ENCODE measurements at places on chromosomes 2 and 18.

GRCh38 chr2:150424406-150424805 lies 63.1 kb downstream of the RND3 start:
- DNase-seq: no peak

DNA sequence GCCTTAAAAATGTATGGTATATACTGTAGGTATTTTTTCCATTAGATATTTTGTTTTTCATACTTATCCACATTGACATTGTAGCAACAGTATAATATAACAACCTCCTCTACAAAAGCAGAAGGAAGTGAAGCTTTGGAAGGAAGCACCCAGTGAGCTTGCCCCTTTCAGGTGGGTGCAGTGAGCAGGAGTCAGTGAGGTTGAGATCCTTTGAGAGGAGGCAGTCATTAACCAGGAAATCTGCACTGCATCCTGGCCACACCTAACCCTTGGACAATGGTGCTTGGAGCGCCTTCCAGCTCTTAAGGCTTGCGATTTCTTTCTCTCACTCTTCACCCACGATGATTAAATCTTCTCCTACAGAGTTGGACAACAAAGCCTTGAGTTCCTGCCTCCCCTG lies 13.9 kb downstream of the IL37 start:
- DNase-seq: no peak

GRCh38 chr2:53896864-53897263 lies 37.1 kb upstream of the GPR75 start:
- DNase-seq: no peak

GRCh38 chr2:74512744-74513604 lies 1.3 kb upstream of the TLX2 start:
- no peak for DNase-seq

DNA sequence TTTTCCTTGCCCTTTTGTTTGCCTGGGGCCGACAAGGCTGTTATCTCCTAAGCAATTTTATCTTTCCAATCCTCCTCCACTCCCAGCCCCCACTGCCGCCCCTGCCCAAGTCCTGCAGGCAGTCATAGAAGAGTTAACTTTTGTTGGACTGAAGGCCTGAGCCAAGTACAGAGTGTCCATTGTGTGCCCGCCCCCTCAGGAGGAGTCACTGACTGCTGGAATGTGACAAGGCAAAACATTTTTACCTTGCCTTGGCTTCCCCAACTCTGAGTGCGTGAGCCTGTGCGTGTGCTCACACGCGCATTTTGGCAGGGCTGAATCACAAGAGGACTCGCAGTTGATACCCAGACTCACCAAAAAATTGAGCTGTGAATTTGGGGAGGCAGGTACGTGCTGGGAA lies 16.2 kb downstream of the SETBP1 start:
- DNase-seq: no peak

GRCh38 chr2:238670111-238670585 lies 177.7 kb upstream of the TWIST2 start:
- DNase-seq: no peak

GRCh38 chr2:157897106-157897971 lies 21.2 kb upstream of the ACVR1 start:
- no peak for DNase-seq

GRCh38 chr18:75323821-75324585 lies 103.5 kb downstream of the SMIM21 start:
- DNase-seq: no peak

DNA sequence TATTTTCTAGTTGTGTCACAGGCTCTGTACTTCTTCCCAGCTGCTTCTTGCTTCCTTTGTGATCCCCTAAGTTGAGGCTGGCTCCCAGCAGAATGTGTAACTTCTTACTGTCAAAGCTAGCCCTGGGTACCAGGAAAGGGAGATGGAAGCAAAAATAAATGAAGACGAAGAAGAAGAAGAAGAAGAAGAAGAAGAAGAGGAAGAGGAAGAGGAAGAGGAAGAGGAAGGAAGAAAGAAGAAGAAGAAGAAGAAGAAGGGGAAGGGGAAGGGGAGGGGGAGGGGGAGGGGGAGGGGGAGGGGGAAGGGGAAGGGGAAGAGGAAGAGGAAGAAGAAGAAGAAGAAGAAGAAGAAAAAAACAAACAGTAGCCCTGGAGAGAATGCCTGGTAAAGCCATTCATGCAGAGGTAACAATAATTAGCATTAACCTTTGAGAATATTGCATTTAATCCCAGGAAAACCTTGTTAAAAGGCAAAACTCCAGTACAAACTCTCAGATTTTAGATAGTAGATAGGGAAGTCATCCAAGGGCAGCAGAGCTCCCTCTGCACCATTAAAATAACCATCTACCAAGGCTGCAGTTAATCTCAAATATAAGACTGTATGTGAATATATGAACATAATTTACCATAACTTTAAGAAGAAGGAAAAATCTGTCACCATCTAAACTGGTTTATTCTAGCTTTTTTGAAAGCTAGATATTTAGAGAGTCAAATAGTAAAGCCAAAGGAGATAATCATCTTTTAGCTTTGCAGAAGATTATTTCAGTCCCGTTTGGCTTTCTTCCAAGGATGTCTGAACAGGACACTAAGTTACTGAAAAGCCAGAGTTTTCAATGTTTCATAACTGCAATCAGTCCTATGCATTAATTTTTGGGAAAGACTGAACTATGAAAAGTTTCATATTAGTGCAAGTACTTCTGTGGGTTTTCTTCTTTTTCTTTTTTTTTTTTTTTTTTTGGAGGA lies 44.3 kb upstream of the FBXO11 start:
- no peak for DNase-seq

DNA sequence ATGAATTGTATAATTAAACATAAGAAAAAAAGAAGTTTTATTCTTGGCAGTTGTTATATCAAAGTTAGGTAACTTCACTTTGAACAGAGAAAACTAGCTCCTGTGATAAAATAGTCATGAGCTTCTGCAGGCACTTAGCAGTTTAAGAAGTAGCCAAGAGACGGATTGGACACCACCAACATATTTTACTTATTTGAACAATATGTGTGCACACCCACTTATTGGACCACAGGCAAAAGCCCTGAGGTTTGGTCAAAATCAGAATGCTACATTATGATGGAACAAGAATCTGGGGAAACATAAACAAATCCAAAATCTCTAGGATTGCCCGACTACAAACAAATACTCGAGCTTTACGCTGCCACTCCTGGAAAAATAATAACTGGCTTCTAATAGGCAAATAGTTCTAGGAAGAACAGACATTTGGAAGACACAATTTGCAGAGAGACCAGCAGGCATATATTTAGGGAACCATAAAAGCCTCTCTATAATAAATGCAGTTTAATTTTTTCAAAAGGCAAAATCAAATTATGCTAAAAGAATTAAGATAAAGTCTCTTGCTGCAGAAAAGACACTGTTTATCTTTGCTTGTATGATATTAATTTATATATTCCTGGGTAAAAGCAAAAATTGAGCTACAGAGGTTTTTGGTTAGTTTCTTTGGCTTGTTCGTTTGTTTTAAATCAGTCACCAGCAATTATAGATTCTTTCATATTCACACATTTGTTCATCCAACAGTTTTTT lies 117.9 kb downstream of the CDC42EP3 start:
- no peak for DNase-seq

GRCh38 chr2:96817882-96818281 lies 1.8 kb downstream of the CNNM3 start:
- no peak for DNase-seq

DNA sequence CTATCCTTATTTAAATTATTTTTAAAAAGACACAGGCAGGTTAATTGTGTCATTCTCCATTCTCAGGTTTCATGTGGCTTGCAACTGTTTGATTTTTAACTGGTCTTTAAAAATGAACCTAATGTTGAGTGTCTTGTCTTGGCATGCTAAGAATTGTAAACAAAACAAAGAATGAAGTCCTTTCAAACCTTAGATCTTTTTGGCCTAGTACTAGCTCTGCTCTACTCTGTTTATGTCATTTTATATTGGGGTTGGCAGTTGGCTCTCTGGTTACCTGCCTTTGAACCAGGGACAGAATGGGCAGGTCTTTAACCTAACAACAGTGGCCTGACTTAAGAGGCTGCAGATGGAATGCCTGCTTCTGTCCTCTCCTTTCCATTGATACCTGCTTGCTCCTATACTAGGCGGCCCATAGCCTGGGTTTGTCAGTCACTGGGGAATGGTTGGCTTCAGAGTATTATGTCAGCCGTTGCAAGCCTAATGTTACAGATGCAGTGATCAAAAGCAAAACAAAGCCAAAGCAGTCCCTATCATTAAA lies 85.5 kb downstream of the MTA3 start:
- no peak for DNase-seq

DNA sequence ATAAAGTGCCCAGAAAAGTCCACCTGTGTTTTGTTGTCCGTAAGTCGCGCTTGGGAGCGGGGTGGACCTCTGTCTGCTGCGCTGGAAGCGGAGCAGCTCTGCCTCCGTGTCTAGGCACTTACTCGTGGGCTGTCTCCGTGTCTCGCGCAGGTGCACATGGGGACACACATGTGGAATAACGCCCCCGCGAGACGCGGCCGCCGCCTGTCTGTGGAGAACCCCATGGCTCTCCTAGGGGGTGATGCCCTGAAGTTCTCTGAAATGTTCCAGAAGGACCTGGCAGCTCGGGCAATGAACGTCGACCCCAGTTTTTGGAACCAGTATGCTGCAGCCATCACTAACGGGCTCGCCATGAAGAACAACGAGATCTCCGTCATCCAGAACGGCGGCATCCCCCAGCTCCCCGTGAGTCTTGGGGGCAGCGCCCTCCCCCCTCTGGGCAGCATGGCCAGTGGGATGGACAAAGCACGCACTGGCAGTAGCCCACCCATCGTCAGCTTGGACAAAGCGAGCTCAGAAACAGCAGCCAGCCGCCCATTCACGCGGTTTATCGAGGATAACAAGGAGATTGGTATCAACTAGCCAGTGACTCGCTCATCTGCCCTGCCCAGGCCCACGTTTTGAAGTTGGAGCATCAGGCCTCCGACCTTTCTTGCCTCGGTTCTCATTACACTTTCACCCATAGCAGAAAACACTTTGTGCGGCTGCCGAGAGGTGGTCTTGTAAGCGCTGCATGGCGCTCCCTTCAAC lies 17.3 kb downstream of the SALL3 start:
- DNase-seq: no peak
